Activated naive CD8-positive, alpha-beta T cell treated with anti-CD3 and anti-CD28 coated beads for 36 hours (primary cell): ENCODE measurements at places on chromosomes 3 and 15. TPM values are rescaled to one million over a fixed set of nuclear protein-coding genes. Genes with fewer than 3 reads are reported as not detected.

- peaks cover 41% of the 10 kb centered on the region for H3K27me3 ChIP-seq
- H3K27ac ChIP-seq, result no peak overlapping the region
- H3K36me3 ChIP-seq, result peaks cover 5% of the 10 kb centered on the region
- H3K4me3 ChIP-seq, result no peak overlapping the region
These were observed 5.4 kb upstream of the CYP1A1 start for GRCh38 chr15:74730619-74731316.

- peaks cover 28% of the 10 kb centered on the region for H3K27me3 ChIP-seq
- DNase-seq, result no peak
- H3K27ac ChIP-seq, result no peak overlapping the region
- H3K4me1 ChIP-seq, result peaks cover 16% of the 10 kb centered on the region
- H3K36me3 ChIP-seq, result no peaks in the 10 kb centered on the region
These were observed 914 bp upstream of the PTH1R start for GRCh38 chr3:46876313-46877300.

DNA sequence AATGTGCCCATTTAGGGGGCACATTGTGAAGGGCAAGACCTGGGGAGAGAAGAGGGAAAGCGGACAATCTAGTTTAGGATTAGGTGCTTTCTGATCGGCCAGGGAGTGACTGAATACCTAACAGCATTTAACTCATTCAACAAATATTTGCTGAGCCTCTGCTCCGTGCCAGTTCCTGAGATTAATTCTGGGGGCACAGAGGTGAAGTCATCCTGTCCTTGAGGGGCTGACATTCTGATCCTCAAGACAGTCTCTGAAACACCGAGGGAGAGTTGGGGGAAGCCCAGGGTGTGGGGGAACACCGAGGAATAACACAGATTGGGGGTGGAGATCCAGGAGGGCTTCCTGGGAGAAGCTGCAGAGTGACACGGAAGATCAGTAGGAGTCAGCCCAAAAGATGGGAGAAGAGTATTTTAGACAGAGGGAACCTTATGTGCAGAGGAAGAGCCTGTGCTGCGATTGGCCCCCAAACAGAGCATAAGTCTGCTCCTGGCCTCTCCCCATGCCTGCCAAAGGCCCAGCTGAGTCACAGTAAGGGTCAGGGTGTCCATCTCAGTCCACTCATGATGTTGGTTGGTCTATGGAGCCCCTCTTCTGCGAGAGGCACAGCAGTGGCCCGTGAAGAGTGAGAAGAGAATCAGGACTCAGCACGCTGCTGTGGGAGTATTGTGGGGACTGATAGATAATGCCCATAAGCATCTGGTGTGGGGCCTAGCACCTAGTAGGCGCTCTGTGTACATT, 60.2 kb downstream of the AMOTL2 start:
- H3K36me3 ChIP-seq, result no peaks in the 10 kb centered on the region
- no peaks in the 10 kb centered on the region for H3K4me1 ChIP-seq
- DNase-seq, result no peak
- no peak overlapping the region for H3K4me3 ChIP-seq
- H3K27ac ChIP-seq, result no peak overlapping the region
- peaks cover 43% of the 10 kb centered on the region for H3K27me3 ChIP-seq

- no peaks in the 10 kb centered on the region for H3K36me3 ChIP-seq
- no peaks in the 10 kb centered on the region for H3K4me1 ChIP-seq
- H3K27me3 ChIP-seq, result peaks cover 18% of the 10 kb centered on the region
- no peak for DNase-seq
- no peak overlapping the region for H3K27ac ChIP-seq
These were observed 47.3 kb downstream of the P3H2 start for GRCh38 chr3:190073264-190074008.

DNA sequence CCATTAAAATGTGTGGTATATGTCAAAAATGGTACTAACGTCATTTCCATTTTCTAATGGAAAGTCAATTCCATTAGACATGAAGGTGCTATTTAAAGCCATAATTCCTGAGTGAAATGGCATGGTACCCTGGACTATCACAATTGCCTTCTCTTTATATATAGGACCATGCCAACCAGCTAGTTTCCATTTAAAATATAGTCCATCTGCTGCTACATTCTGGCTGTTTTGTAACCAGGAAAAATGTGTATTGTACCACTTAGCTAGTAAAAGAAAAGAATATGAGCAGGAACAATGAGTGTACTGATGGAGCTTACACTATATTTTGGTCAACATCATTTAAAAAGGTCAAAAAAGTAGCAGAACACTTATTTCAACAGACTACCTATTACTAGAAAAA, 30.4 kb upstream of the HDC start:
- no peaks in the 10 kb centered on the region for H3K4me1 ChIP-seq
- H3K27ac ChIP-seq, result no peak overlapping the region
- H3K36me3 ChIP-seq, result peaks cover 13% of the 10 kb centered on the region
- H3K27me3 ChIP-seq, result no peaks in the 10 kb centered on the region

Gene CD200R1
- 1.8 TPM for total RNA-seq

Gene LYSMD2
- 24.2 TPM for total RNA-seq

Gene TMCO5A
- not detected for total RNA-seq
